Kidney (tissue), 22 donors: ENCODE measurements at places on chromosomes 11 and 22. TPM values are rescaled to one million over a fixed set of nuclear protein-coding genes. Genes with fewer than 3 reads are reported as not detected.

- H3K4me1 ChIP-seq = peaks cover 19% of the 10 kb centered on the region
- peak overlapping the region; percentile 73 for H3K27ac ChIP-seq
- H3K36me3 ChIP-seq = no peaks in the 10 kb centered on the region
Measured at GRCh38 chr11:70399681-70400112, 1.4 kb downstream of the CTTN start.

GRCh38 chr22:30829901-30830550 is 135.4 kb downstream of the OSBP2 start:
- no peaks in the 10 kb centered on the region for H3K36me3 ChIP-seq
- DNase-seq = no peak
- H3K4me1 ChIP-seq = no peaks in the 10 kb centered on the region
- no peak overlapping the region for H3K4me3 ChIP-seq
- H3K27me3 ChIP-seq = no peaks in the 10 kb centered on the region

- H3K4me1 ChIP-seq = peaks cover 5% of the 10 kb centered on the region
- no peaks in the 10 kb centered on the region for H3K27me3 ChIP-seq
- H3K36me3 ChIP-seq = peaks cover 21% of the 10 kb centered on the region
- peak overlapping the region; percentile 2 for H3K27ac ChIP-seq
Measured at GRCh38 chr11:57315491-57315890, 9.3 kb downstream of the TNKS1BP1 start.

The TYR gene
- not detected for total RNA-seq

DNA sequence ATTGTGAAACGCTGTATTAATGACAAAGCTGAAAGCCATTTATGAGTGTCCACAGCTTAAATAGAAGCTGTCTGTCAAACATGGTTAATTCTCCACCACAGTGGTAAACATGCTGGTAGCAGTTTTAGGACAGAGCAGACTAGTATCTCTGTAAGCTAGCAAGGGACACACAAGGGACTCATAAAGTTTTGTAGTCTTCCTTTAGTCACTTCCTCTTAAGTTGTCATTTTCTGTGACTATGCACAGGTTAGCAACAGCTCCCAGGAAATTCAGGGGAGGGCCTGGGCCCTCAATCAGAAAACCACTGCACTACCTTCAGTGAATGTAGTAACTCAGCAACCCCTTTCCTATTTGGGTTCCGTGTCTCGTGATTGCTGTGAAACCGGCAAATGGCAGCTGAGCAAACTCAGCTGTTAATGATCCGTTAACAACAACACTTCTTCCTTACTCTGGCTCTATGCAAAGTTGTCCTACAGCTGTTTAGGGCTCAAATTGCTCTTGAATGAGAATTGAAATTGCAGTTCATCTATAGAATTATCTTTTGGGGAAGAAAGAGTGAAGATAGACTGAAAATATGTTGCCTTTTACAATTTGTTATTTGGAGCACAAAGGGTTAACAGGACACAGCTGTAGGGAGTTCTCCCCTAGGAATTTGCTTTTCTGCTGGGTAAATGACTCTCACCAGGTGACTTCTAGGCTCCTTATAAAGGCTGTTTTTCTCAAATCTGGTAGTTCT is at the start of gene MMP26:
TSS of gene MMP26 (plus strand) at position 731 of the 736 bp plus-strand sequence.
- H3K4me1 ChIP-seq = no peaks in the 10 kb centered on the region
- no peaks in the 10 kb centered on the region for H3K27me3 ChIP-seq
- no peak within 1 kb of the TSS for H3K27ac ChIP-seq
- no peaks in the 10 kb centered on the region for H3K36me3 ChIP-seq
- H3K4me3 ChIP-seq = no peak within 1 kb of the TSS

DNA sequence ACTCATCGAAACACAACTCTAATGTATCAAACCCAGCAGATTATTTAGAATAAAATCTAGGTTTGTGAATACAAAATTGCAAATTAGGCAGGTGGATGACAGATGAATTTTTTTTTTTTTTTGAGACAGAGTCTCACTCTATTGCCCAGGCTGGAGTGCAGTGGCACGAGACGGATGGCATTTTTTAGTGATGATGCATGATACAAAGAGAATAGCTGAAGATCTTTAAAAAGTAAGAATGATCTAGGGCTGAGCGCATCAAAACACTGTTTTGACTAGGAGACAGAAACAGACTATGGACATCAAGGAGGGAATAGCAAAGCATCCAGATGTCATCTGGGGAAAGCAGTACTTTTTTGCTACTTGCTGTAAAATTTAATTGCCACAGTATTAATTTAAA is 63.8 kb downstream of the IMMP1L start:
- H3K4me3 ChIP-seq = no peak overlapping the region
- DNase-seq = no peak

- H3K36me3 ChIP-seq = no peaks in the 10 kb centered on the region
- peak; percentile 38 for DNase-seq
- H3K27me3 ChIP-seq = no peaks in the 10 kb centered on the region
- H3K27ac ChIP-seq = no peak overlapping the region
- no peaks in the 10 kb centered on the region for H3K4me1 ChIP-seq
- no peak overlapping the region for H3K4me3 ChIP-seq
Measured at GRCh38 chr11:121323046-121323607, 30.6 kb downstream of the SC5D start.

DNA sequence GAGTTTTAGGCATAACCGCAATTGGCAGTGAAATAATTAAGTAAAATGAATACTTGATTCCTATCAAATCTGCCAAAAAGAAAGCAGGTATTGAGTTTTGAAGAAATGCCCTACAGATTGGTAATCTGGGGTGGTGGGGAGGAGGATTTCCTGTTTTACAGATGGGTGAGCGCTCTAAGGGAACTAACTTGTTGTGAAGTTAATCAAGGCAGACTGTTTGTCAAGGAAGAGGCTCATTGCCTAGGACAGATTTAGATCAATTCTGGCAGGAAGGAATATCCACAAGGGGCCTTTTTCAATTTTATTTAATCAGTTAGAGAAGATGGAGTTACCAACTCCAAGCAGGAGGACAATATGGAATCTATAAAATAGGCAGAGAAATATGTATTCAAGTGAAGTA is 271.5 kb upstream of the CCDC90B start:
- no peaks in the 10 kb centered on the region for H3K27me3 ChIP-seq
- no peaks in the 10 kb centered on the region for H3K36me3 ChIP-seq
- no peak overlapping the region for H3K27ac ChIP-seq
- DNase-seq = no peak
- no peak overlapping the region for H3K4me3 ChIP-seq

The FGF4 gene
- total RNA-seq = not detected

The GPR83 gene
- total RNA-seq = 0.28 TPM

DNA sequence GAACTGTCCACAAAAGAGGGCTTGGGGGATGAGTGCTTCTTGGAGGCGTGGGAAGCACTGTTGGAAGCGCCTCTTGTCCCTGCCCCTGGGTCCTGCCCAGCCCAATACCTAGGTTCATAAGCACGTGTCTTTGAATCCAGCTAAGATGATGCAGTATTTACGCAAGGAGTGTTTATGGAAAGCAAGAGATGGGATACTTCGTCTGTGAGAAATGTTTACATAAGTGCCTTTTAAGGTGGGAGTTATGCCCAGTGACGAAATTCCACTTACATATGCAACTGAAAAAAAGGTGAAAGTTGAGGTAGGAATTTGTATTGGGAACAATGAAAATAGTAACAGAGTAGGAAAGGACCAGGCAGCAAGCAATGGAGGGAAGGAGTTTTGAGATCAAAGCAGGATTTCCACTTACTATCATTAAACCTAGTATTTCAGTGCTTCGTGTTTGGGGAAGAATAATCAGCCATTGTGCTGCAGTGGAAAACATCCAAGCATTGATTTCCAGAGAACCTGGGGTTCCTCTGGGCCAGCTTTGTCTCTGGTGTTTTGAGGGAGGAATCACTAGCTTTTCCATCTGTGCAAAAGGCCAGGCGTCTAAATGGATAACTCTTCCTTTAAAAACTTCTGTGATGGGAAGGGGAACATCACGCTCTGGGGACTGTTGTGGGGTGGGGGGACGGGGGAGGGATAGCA is 115.3 kb upstream of the TTC12 start:
- H3K4me3 ChIP-seq = no peak overlapping the region
- no peaks in the 10 kb centered on the region for H3K27me3 ChIP-seq
- no peaks in the 10 kb centered on the region for H3K36me3 ChIP-seq
- no peak for DNase-seq
- H3K4me1 ChIP-seq = no peaks in the 10 kb centered on the region

The MYOD1 gene
- total RNA-seq = not detected

GRCh38 chr11:60835534-60835846 is 6.4 kb upstream of the CCDC86 start:
- H3K36me3 ChIP-seq = no peaks in the 10 kb centered on the region
- H3K4me3 ChIP-seq = no peak overlapping the region
- H3K4me1 ChIP-seq = no peaks in the 10 kb centered on the region
- no peaks in the 10 kb centered on the region for H3K27me3 ChIP-seq
- no peak overlapping the region for H3K27ac ChIP-seq
- DNase-seq = no peak

The RBX1 gene
- total RNA-seq = 56.2 TPM

GRCh38 chr11:134643115-134644012 is 231.3 kb upstream of the B3GAT1 start:
- no peaks in the 10 kb centered on the region for H3K36me3 ChIP-seq
- H3K27ac ChIP-seq = no peak overlapping the region
- H3K27me3 ChIP-seq = peaks cover 2% of the 10 kb centered on the region
- H3K4me1 ChIP-seq = no peaks in the 10 kb centered on the region
- peak; percentile 28 for DNase-seq

GRCh38 chr11:45655347-45655756 is 10.1 kb downstream of the CHST1 start:
- peak; percentile 91 for DNase-seq
- no peak overlapping the region for H3K4me3 ChIP-seq
- no peaks in the 10 kb centered on the region for H3K4me1 ChIP-seq
- H3K36me3 ChIP-seq = no peaks in the 10 kb centered on the region

DNA sequence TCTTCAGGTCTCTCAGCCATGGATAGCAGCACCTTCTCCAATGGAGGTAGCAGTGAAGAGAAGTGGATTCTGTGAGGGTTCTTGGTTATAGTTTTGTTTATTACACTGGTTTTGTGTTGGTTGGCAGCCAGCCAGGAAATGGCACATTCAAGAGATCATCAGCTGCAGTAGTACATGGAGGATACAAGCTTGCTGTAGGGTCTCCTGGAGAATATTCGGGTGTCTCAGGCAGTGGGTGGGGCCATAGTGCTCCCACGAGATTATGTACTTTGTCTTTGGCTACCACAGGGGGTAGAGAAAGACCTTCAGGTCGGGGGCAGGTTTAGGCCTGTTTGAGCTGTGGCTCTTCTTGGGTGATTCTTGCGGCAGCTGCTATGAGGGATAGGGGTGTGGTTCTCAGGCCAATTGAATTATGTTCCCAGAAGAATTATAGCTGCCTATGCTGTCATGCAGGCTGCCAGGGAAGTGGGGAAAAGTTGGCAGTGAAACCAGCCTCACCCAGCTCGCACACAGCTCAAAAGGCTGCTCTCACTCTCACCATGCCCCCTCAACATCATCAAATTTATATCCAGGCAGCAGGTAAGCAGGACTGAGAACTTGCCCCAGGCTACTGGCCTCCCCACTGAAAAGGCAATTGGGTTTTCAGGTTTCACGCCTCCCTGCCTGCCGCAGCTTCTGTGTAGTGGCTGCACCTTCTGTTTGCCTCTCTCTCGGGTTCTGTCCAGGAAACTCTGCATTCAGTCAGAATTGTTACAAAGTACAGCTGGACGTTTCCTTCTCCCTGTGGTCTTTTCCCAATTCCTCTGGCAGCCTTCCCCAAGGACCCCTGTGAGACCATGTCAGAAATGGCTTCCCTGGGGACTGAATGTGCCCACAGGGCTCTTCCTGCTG is 435.5 kb downstream of the LUZP2 start:
- no peak overlapping the region for H3K27ac ChIP-seq
- DNase-seq = peak; percentile 41
- no peak overlapping the region for H3K4me3 ChIP-seq
- no peaks in the 10 kb centered on the region for H3K36me3 ChIP-seq
- no peaks in the 10 kb centered on the region for H3K27me3 ChIP-seq

DNA sequence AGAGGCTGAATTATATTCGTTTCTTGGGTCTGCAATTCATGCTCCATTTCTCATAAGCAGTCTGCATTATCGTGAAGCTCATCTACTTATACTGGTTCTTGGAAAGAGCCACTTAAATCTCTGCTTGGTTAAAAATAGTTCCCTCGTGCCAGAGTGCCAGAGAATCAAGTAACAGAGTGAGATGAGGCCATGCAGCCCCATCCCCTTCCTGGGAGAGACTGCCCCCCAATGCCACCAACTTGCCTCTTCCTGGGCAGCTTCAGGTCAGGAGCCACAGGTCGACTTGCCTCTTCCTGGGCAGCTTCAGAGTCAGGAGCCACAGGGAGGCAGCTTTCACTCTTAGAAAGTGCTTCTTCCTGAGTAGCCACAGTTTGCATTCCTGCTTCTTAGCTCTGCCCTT is 223.9 kb upstream of the ZBED5 start:
- H3K4me3 ChIP-seq = no peak overlapping the region
- peak; percentile 31 for DNase-seq
- no peaks in the 10 kb centered on the region for H3K36me3 ChIP-seq
- no peak overlapping the region for H3K27ac ChIP-seq

The DDIAS gene
- 1.4 TPM for total RNA-seq

The MMP8 gene
- total RNA-seq = 0.16 TPM

DNA sequence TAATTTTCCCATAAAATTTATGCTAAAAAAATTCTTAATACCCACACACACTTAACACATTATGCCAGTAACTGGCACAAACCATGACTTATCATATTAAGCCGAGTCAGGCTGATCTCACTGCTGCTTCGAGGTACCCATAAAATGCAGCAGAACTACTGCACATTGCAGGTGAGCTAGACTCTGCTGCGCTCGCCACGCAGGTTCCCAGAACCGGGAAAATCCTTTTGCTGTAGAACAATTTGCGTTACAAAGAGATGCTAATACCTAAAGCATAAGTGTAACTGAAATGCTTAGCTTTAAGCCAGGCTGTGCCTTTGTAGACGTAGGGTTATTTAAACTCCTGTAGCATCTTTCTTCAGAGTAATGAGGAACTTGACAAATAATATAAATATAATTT is 200.3 kb downstream of the MSANTD4 start:
- H3K36me3 ChIP-seq = no peaks in the 10 kb centered on the region
- H3K4me1 ChIP-seq = no peaks in the 10 kb centered on the region
- no peak overlapping the region for H3K27ac ChIP-seq
- no peaks in the 10 kb centered on the region for H3K27me3 ChIP-seq
- DNase-seq = no peak

The PNPLA5 gene
- total RNA-seq = not detected

The SLC22A6 gene
- total RNA-seq = 2.4 TPM

The ALDH3B1 gene
- 42.7 TPM for total RNA-seq

- H3K4me1 ChIP-seq = no peaks in the 10 kb centered on the region
- H3K27ac ChIP-seq = peak overlapping the region; percentile 26
- H3K4me3 ChIP-seq = no peak overlapping the region
- no peak for DNase-seq
- no peaks in the 10 kb centered on the region for H3K27me3 ChIP-seq
Measured at GRCh38 chr11:116960930-116961329, 123.5 kb upstream of the APOA1 start.
